Naive thymus-derived CD8-positive, alpha-beta T cell (primary cell): ENCODE measurements at places on chromosomes 3 and 15.

- no peak for DNase-seq
Measured at GRCh38 chr3:11034309-11034985, 41.9 kb downstream of the SLC6A1 start.

GRCh38 chr3:187242900-187243299 lies 45.6 kb downstream of the RTP1 start:
- no peak for DNase-seq

- DNase-seq: no peak
Measured at GRCh38 chr3:13301286-13301987, 118.7 kb downstream of the NUP210 start.

GRCh38 chr3:64343689-64344430 lies 118.6 kb upstream of the PRICKLE2 start:
- no peak for DNase-seq

GRCh38 chr3:187709155-187709554 lies 6.8 kb upstream of the RTP2 start:
- no peak for DNase-seq

- no peak for DNase-seq
Measured at GRCh38 chr15:70507772-70508371, 255.5 kb downstream of the UACA start.

GRCh38 chr3:47407896-47408838 lies 27.3 kb downstream of the PTPN23 start:
- DNase-seq: no peak

- no peak for DNase-seq
Measured at GRCh38 chr15:94576889-94577533, 345.6 kb downstream of the MCTP2 start.

- DNase-seq: peak; percentile 38
Measured at GRCh38 chr3:16512435-16513140, 911 bp downstream of the RFTN1 start.

DNA sequence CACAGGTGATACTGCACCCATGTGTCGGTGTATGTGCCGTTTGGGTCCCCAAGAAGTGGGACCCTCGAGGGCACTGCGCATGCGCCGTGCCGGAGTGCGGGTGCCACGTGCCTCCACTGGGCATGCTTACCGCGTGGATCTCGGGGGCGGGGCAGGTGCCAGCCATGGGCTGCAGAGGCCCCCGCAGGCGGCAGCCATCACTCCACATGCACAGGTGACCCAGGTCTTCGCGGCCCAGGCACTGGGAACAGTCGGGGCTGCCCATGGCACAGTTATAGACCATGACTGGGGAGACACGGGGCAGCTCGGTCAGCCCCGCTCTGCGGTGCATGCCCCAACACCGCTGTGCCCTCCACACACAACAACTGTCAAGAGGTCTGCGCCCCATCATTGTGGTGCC lies 31.2 kb downstream of the H1-8 start:
- DNase-seq: no peak

- no peak for DNase-seq
Measured at GRCh38 chr3:159146856-159147435, 345.1 kb downstream of the MFSD1 start.

DNA sequence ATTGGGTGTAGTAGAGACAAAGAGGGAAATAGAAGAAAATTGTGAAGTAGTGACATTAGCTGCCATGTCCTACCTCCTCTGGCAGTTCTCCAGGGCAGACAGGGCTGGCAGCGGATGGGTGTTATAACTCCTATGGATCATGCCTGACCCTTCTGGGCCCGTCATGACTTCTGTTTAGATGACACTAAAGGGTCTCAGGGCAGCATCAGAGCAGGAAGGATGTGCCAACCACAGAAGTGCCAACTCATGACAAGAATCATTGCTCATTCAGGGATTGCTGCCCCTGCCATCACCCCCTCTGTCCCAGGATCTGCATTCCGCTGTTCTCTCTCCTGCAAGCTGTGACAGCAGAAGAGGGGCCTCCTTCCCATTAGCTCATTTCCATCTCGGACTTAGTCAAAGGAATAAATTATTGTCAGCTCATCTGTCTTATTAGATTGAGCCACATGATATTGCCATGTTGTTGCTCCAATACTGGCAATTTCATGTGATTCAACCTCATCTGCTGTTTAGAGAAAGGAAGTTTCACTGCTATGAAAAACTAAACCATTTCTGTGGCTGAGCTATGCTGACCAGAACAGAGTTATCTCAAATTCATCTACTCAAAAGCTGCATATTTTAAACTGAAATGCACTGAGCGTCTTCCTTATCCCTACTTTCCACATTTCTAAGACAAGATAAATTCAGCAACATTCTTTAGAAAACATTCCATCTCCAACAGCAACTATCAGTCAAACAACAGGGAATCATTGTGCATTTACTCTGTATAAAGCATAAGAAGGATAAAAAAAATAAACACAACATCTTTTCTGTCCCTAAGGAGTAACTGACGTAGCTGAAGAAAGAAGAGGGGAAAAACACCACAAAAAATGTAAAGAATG lies 271.6 kb downstream of the FHIT start:
- DNase-seq: no peak

DNA sequence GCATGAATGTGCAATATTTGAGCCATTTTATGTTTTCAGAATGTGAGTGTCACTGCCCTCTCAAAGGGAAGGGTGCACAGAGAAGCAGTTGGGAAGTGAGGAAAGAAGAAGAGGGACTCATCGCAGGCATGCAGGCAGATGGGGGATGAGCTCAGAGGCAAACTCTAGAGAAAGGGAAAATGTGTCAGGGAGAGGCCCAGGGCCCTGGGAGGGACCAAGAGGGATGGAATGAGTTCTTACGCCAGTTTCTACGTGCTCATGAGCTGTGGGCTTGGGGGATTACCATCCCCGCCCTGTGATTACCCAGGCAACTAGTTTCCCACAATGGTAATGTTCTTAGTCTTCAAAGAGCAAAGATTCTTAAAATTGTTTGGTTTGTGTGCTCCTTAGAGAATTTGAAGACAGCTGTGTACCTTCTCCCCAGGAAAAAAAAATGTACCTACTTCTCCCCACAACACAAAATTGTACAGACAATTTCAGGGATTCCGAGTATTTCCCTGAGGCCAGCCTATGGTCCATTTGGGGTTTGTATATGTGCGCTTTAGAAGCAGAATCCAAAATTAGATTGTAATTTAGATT lies 17.8 kb downstream of the GCSAM start:
- DNase-seq: no peak

- DNase-seq: no peak
Measured at GRCh38 chr15:35197754-35198153, 112.7 kb upstream of the NANOGP8 start.

- no peak for DNase-seq
Measured at GRCh38 chr15:60795889-60796288, 316.9 kb upstream of the ICE2 start.

GRCh38 chr3:120854908-120855526 lies 53.0 kb upstream of the STXBP5L start:
- DNase-seq: no peak

GRCh38 chr3:134008630-134009156 lies 21.0 kb downstream of the SLCO2A1 start:
- DNase-seq: no peak

DNA sequence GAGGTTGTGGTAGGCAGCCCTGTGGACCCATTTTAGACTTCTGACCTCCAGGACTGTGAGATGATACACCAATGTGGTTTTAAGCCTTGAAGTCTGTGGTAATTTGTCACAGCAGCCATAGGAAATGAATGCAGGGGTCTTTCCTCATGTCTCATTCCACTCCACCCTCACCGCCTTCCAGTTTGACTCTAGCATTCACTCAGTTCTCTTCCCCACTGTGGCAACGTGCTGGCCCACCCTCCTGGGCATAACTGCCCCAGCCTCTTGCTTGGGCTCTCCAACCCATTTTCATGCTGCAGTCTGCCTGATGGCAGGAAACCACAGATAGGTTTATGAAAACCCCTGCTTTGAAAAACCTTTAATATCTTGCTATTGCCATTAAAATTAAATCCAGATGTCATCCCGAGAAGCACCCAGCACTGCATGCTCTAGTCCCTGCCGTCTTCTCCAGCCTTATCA lies 7.3 kb upstream of the TRNT1 start:
- DNase-seq: no peak

- no peak for DNase-seq
Measured at GRCh38 chr15:81473946-81474345, 99.9 kb upstream of the TMC3 start.

DNA sequence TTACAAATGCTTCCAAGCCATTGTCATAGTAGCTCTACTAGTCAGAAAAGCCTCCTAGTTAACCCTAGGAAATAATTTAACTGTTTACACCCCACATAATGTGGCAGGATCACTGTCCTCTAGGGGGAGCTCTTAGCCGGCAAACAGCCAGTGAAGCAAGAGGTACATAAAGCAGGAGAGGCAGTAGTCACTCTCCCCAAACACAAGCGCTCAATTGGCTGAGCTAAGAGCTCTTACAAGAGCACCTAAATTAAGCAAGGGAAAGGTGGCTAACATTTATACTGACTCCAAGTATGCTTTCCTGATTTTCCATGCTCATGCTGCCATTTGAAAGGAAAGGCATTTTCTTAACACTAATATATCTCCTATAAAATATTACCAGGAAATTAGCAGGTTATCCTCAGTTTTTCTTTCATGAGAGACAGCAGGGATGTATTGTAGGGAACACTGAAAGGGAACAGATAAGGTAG lies 37.6 kb downstream of the NCEH1 start:
- no peak for DNase-seq

DNA sequence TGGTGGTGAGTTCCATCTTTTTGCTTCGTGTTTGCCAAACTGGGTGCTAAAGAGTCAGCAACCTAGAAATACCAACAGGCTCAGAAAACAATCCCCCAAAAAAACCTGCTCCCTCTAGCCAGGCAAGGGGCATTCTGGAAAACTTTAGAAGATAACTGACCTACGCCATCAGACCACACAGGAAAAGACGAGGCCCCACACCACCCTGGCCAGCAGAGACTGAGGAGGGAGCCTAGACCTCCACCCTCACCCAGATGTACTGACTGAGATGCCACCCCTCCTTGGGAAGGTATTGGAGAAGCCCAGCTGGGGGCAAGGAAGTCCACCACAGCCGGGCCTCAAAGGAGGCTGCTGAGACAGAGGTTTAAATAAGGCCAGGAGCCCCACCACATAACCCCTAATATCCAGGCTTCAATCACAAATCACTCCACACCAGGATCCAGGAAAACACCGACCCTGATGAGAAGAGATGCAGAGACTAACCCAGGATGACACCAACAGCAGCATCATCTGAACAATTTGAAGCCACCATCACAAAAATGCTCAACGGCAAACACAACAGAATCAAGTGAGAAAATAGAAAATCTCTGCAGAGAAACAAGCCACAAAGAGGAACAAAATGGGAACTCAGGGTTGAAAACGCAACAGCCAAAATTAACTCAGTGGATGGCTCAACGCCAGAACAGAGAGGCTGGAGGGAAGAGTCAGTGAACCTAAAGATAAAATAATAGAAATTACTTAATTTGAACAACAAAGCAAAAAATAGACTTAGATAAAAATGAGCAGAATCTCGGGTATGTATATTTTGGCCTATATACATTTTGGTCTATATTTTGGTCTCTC lies 61.0 kb downstream of the TPRA1 start:
- DNase-seq: no peak

GRCh38 chr3:64945171-64945729 lies 257.4 kb upstream of the ADAMTS9 start:
- no peak for DNase-seq

DNA sequence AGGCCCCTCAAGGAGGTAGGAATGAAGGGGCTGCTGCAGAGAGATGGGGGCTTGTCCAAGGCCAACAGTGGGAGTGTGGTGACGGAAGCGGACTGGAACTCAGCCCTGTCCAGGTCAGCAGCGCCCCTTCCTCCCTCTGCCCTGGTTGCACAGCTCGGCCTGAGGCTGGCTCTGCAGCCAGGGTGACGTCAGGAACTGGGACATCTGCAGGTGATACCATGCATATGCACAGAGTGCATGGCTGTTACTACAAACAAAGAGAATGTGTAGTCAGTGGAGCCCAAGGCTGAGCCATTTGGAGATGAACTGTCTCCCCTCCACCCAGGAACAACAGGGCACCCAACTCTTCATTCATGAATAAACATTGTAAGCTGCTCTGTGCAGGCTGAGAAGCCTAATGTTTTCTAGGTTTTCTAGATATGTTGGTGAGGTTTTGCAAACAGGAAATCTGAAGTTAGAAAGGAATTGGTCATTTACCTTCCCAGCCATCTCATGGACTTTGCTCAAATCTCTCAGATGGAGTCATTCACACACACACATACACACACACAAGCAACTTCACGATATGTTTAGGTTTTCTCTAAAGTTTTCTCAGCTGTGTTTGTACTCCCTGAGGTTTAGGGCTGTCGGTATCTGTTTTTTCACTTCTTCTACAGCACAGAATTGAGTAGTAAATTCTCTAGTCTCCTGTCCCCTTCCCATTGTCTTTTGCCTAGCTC lies 117.2 kb downstream of the TLE3 start:
- no peak for DNase-seq

DNA sequence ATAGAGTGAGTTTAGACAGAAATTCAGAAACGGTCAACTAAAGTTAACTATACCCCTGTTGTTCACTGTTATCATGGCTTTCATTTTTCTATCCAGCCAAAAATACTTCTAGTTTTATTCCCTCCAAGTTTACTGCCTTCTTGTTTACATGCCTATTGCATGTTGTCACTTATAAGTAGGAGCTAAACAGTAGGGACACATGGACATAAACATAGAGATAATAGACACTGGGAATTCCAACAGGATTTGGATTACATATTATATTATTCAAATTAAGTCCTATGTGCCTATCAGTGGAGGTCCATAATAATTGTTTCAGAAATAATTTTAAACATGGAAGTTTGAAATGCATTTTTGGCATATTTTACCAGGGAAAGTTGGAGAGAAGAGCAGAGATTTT lies 269.1 kb upstream of the ZNF717 start:
- DNase-seq: no peak

GRCh38 chr15:48267766-48268165 lies 61.7 kb downstream of the SLC12A1 start:
- DNase-seq: no peak

DNA sequence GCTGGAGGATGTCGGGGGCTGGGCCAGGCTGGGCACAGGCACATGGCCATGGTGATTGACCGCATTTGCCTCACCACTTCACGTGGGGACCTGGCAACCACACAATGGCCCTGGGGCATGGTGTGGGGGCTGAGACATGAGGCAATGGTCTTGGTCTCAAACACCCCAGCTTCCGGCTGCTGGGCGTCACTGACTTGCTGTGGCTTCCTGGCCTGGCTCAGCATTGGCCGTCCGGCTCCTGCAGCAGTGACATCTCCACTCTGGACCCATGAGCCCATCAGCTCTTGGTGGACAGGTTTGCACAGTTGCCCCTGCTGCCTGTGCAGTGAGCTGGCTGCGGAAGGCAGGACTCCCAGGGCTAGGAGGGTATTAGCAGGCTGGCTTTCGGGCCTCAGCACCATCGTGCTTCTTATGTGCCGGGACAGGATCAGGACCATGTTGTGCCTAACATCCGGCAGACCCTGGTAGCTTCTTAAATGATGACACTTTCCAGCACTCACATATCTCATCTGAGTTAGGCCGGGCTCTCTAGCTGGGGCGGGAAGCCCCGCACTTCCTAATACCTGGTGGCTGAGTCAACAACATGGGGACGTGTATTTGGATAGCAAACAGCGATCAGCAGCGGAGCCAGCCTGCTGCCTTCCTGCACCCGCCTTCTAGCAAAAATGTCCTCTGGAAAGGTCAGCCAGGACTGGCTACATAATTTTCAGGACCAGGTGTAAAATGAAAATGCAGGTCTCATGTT lies 34.1 kb downstream of the ZNF710 start:
- DNase-seq: no peak
